ENCODE measurements at places on chromosomes 16 and 17. TPM values are rescaled to one million over a fixed set of nuclear protein-coding genes. Genes with fewer than 3 reads are reported as not detected.
A peak's percentile ranks its signal among the peaks of the same experiment; 100 is the strongest.

The TBC1D3 gene
- total RNA-seq = 1.7 TPM

The HAS3 gene
- total RNA-seq = 2.5 TPM

DNA sequence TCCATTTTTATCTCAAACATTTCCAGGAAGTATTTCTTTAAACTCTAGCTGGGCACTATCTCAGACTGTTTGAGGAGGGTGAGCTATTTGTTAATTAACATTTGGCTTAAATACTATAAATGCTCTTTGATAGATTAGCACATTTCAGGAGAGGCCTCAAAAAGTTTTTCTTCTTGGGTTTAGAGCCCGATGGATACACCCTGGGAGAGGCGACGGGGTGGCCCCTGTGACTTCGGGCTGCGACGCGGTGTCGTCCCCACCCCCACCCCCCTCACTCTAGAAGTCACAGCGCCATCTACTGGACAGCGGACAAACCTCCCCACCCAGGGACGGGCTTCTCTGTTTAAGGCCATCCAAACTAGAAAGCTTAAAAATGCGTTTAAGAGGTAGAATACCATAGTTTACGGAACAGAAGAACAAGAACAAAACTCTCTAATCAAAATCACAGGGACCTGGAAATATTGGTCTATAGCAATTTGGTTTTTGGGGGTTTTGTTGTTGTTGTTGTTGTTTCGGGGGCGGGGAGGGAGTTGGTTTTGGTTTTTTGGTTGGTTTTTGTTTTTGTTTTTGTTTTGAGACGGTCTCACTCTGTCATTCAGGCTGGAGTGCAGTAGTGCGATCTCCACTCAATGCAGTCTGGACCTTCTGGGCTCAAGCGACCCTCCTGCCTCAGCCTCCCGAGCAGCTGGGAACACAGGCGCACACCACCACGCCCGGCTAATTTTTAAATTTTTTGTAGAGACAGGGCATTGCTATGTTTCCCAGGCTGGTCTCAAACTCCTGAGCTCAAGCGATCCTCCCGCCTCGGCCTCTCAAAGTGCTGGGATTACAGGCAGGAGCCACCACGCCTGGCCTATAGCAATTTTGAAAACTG lies 254.4 kb downstream of the C16orf95 start:
- H3K4me1 ChIP-seq = peaks cover 12% of the 10 kb centered on the region
- H3K36me3 ChIP-seq = no peaks in the 10 kb centered on the region
- no peak overlapping the region for H3K4me3 ChIP-seq
- H3K27me3 ChIP-seq = no peaks in the 10 kb centered on the region
- DNase-seq = peak; percentile 58

- no peak for DNase-seq
- no peak overlapping the region for H3K27ac ChIP-seq
- H3K36me3 ChIP-seq = no peaks in the 10 kb centered on the region
- no peaks in the 10 kb centered on the region for H3K4me1 ChIP-seq
- no peak overlapping the region for H3K4me3 ChIP-seq
Observed at GRCh38 chr17:33113991-33114370, 122.3 kb downstream of the SPACA3 start.

DNA sequence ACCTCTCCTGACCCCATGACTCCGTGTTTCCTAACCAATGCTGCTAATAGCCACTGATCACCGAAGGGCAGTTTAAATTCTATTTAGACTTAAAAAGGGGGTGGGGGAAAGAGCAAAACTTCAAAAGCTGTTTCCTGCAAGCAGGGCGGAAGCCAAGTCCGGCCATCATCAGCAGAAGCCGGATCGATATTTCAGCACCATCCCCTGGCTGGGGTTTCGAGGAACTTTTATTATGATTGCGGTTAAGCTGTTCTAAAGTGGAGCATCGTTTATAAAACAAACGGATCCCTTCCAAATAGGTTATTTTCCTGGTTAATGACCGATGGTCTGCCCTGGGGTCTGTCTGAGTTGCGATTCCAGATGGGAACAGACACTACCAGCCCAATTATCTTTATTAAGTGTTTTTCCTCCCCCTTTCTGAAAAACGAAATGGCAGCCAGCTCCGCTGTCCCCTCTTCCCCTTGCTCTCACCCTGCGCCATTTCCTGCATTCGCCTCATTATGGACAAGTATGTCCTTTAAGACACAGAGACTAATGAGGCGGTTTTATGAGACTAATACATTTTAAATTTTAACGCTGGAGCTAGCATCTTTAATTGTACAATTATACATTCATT lies 76.1 kb upstream of the IRX3 start:
- no peak overlapping the region for H3K4me3 ChIP-seq
- no peak for DNase-seq
- H3K27ac ChIP-seq = no peak overlapping the region
- H3K27me3 ChIP-seq = no peaks in the 10 kb centered on the region
- H3K36me3 ChIP-seq = no peaks in the 10 kb centered on the region

DNA sequence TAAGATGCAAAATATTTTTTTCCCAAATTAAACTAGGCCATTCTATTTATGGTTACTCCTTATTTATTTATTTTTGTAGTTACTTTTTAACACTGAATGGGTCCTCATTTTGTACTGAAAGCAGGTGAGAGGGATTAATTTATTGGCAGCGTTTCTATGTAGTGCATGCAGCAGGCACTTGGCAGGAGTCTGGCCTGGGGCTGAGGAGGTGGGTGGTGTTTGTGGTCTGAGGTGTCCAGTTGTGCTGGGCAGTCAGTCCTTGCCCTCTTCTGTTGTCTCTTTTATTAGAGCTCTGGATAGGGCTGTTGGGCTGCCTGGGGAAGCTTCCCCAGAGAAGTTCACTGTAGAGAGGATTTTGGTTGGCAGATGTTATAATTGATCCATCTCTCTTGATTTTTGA lies 12.7 kb downstream of the SEC14L1 start:
- no peaks in the 10 kb centered on the region for H3K27me3 ChIP-seq
- no peak overlapping the region for H3K4me3 ChIP-seq
- H3K36me3 ChIP-seq = peaks cover 37% of the 10 kb centered on the region
- H3K4me1 ChIP-seq = no peaks in the 10 kb centered on the region
- no peak overlapping the region for H3K27ac ChIP-seq

DNA sequence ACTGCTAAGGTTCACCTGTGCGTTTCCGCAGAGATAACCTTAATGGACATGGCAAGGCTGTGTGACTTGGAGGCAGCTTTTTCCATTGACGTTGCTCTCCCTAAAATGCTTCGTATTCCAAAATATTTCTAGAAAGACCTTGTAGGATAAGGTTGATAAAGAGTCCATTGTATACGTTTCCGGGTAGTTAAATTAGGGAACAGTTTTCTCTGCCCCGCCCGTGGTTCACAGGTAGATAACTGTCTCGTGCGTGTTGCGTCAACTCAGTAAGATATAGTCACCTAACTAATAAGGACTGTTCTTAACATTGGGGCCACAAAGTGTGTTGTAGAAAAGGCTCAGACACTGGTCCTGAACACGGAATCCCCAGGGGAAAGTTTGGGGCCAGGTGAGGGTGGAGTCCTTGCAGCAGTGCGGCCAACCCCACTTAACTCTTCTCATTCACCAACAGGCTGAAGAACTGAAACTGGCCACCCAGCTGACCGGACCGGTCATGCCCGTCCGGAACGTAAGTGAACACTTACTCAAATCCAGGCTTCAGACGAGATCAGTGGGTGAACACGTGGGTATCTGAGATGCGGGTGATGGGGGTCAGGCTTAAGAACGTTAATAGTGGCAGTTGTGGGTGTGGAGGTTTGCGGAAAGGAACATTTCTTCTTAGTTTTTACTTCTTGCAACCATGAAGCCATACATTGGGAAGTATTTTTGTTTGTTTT lies 1.6 kb downstream of the RPL13 start:
- DNase-seq = peak; percentile 37
- H3K36me3 ChIP-seq = peaks cover 4% of the 10 kb centered on the region
- peaks cover 49% of the 10 kb centered on the region for H3K4me1 ChIP-seq
- H3K27me3 ChIP-seq = no peaks in the 10 kb centered on the region
- peak overlapping the region; percentile 91 for H3K27ac ChIP-seq
- peak overlapping the region; percentile 99 for H3K4me3 ChIP-seq

DNA sequence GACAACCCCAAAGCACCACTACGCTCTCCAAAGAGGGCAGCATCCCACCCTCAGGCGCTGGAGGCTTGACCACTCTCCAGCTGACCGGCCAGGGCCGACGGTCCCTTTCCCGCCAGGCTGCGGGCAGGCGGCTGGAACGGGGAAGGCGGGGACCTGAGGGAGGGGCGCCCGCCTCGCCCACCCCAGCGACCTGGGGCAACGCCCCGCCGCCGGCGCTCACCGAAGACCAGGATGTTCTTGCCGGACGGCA lies 431 bp downstream of the DYNC1LI2 start:
- peaks cover 22% of the 10 kb centered on the region for H3K36me3 ChIP-seq
- DNase-seq = no peak
- peak overlapping the region; percentile 13 for H3K27ac ChIP-seq
- H3K4me3 ChIP-seq = peak overlapping the region; percentile 90
- peaks cover 18% of the 10 kb centered on the region for H3K4me1 ChIP-seq

DNA sequence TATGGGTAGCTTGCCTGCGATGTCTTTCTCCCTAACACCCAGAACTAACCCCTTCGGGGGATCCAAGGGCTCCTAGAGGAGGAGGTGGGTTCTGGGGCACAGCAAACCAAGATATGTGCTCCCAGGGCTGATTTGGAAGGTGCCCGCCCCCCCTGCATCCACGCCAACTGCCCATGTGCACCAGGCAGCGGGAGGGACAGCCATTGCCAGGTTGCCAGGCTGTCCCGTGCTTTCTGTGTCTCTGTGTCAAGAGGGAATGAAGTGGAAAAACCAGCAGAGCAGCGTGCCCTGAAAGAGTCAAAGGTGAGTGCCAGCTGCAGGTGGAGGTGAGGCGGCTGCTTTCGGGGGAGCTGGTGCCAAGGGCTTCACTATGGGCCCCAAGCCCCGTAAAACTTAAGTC lies 6.4 kb downstream of the TEKT5 start:
- no peak overlapping the region for H3K27ac ChIP-seq
- H3K4me3 ChIP-seq = no peak overlapping the region

Measured in B cell (primary cell).